ENCODE measurements at places on chromosomes 6 and 20.

DNA sequence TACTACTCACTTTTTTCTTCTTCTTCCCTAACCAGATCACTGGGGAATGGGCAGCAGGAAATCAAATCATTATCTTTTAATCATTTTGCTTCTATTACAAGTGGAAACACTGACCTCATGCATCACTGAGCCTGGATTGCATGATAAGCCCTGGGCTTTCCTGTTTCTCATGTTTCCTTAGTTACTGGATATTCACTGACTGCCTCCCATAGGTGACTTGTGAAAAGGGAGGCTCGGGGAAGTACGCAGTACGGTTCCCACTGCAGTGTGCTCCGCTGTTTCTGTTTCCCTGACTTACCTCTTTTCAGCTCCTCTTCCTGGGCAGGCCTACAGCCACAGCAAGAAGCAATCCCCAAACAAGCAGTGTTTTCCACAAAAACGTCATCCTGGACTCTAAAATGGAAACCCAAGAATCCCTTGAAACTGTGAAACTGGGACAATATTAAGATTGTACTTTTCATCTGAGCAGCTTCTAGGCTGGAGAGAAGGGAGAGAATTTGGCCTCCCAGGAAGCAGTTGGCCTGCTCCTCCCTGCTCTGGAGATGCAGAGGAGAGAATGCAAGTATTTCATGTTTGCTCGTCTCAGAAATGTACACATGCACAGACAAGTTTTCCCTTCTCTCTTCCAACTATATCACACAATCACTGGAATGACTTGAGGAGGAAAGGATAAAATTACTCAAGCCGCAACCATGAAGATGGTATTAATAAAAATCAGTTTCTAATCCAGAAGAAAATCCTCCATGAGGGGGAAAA is 13.1 kb downstream of the BTNL2 start:
- DNase-seq = no peak

- no peak for DNase-seq
Observed at GRCh38 chr20:32224463-32224862, 16.8 kb downstream of the POFUT1 start.

DNA sequence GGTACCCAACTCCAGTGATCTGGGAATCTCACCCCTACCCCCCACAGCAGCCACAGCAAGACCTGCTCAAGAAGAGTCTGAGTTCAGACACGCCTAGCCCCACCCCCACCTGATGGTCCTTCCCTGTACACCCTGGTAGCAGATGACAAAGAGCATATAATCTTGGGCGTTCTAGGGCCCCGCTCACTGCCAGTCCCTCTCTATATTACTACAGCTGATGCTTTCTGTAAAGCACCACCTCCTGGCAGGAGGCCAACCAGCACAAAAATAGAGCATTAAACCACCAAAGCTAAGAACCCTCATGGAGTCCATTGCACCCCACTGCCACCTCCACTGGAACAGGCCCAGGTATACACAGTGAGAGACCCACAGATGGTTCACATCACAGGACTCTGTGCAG is 42.3 kb upstream of the FAM210B start:
- DNase-seq = no peak

- no peak for DNase-seq
Observed at GRCh38 chr6:100761841-100762240, 119.3 kb downstream of the ASCC3 start.

DNA sequence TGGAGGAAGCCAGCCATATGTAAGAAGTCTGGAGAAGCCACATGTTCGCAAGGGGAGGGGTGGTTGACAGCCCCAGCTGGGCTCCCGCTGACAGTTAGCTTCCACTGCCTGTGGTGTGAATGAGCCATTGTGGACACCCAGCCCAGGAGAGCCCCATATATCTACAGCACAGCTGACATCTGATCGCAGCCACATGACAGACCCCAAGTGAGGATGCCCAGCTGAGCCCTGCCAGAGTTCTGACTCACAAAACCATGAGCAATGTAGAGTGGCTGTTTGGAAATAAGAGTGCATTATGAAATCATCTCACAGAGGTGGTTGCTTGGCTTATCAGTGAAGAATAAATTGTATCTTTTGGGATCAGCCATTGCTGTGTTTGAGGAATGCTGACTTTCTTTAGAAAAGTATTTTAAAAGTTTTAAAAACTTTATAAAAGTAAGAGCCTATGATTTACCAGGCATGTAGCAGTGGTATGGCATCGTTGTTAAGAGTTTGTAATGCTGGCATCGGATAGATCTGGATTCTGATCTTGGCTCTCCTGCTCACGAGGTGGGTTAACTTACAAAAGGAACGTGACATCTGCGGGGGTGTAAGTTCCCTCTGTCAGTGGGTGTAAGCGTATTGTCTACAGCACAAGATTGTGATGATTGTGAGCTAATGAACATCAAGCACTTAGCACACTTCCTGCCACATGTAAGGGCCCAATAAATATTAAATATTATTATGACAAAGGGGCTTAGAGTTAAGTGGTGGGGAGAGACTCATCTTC is 24.1 kb downstream of the CFAP61 start:
- DNase-seq = no peak

DNA sequence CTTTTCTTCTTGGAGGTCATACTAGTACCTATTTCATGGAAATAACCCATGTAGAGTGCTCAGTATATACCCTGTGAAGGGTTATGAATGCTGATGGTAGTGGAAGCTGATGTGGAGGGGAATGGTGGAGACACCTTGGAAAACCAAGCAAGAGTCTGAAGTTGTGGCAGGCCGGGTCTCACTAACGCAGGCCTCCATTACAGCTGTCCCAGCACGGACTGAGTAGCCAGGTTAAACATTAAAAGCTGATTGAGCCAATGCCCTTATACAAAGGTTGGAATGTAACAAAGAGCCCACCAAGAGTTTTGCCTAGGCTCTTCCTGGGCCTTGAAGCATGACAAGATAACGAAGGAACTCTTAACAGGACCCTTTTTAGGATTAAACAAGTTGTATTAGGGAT is 2.1 kb upstream of the PCMTD2 start:
- no peak for DNase-seq

DNA sequence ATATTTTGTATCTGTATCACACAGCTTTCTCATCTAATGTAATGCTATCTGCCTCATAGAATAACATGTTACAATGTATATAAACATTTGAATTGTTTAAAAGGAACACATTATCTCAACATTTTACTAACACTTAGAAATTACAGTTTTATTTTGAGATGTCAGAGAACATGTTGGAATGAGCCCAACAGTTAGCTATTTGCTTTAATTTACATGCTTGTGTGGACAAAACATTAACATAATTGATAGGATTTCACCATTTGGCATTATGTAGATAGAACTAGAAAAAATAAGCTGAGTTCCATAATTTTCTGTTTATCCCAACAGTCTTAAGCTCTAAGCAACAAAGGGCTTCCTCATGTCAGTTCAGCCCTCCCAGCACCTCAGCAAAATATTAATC is 330.9 kb downstream of the LMBRD1 start:
- DNase-seq = no peak

GRCh38 chr6:431986-432385 is 40.4 kb downstream of the IRF4 start:
- no peak for DNase-seq

GRCh38 chr20:37421988-37422387 is 76.0 kb downstream of the SRC start:
- DNase-seq = no peak

DNA sequence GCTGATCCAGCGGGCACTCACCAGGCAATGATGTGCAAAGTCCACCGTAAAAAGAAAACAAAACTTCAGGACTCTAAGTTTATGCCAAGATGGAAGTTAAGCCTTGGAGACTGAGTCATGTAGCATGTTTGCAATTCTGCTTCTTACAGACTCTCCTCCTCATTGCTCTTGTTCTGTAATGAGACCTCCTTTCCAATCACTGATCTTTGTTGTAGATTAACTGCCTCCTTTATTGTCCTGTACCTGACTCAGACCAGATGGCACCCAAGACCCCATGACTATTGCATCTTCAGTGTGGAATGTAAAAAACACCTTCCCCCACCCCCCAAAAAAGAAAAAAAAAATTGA is 11.2 kb downstream of the NEU1 start:
- DNase-seq = no peak

DNA sequence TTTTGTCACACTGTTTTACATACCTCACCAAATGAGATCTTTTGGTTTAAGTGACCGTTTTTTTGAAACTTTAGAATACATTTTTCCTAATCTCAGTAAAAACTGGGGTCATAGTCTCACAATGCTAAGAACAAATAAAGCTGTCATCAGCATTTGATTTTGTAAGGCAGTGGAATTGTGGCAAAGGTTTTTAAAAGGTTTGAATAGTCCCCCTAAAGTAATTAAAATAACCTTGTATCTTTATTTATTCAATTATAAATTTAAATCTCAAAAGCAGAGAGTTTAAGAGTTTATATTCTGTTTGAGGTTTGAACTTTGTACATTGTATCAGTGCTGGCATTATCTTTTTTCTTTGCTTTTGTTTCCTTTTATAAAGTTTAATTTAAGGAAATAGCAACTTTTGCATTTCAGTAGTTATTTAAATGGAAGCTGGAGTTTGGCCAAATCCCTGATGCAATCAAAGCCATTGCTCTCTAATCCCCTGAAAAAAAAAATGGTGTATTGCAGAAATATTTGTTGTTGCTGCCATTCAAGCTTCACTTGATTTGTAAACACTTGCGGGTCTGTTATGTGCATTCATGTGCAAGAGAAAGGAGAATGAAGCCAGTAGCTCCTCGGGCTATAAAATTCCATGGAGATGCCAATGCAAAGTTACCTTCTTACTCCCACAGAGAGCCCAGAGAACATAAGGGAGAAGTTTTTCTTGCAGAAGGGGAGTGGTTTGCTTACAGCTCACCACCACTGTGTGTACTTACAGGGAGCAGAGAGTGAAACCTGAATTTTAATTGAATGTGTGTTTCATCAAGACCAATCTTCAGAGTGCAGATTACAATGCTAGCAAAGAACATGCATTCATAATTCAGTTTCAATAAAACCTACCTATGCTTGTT is 391.8 kb downstream of the ARHGAP18 start:
- DNase-seq = no peak

- DNase-seq = no peak
Observed at GRCh38 chr6:107815846-107816245, 8.3 kb downstream of the SCML4 start.

DNA sequence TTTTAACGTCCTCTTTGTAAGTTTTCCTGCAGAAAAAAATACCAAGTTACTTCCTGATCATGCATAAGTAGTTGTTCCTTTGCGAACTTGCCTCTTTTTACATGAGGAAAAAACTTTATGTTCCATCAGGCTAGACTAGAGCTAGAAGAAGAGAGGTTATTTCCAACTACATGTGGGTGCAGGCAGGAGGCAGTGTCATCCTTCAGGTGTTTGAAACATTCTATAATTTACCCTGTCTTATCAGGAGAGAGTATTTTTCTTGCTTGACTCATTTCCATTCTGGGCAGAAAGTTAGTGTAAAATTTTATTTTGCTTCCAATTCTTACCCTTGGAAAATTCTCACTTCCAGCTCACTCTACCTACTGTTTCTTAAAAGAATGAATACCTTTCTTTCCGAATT is 28.5 kb upstream of the EPHA7 start:
- no peak for DNase-seq

GRCh38 chr20:61611401-61612180 is 359.5 kb downstream of the CDH4 start:
- no peak for DNase-seq

GRCh38 chr6:1946583-1946982 is 298.8 kb downstream of the GMDS start:
- DNase-seq = no peak
